Activated CD4-positive, alpha-beta memory T cell treated with anti-CD3 and anti-CD28 coated beads, Interleukin-2, amount 10 ng/mL, durations not matched to agents 7 days and 5 days (primary cell): ENCODE measurements at places on chromosomes 7 and 10. TPM values are rescaled to one million over a fixed set of nuclear protein-coding genes. Genes with fewer than 3 reads are reported as not detected.
A peak's percentile ranks its signal among the peaks of the same experiment; 100 is the strongest.

The ADGRA1 gene
- total RNA-seq: not detected

The PLXNA4 gene
- 1.4 TPM for total RNA-seq

The HSPA12A gene
- 0.18 TPM for total RNA-seq

The RSPH10B2 gene
- total RNA-seq: not detected

The COL13A1 gene
- total RNA-seq: not detected

The KIAA1549 gene
- total RNA-seq: 0.33 TPM

- H3K4me1 ChIP-seq: peaks cover 8% of the 10 kb centered on the region
- no peak for DNase-seq
- no peak overlapping the region for H3K27ac ChIP-seq
- no peaks in the 10 kb centered on the region for H3K36me3 ChIP-seq
- H3K4me3 ChIP-seq: no peak overlapping the region
Observed at GRCh38 chr7:95921543-95921942, 149.2 kb downstream of the DYNC1I1 start.

DNA sequence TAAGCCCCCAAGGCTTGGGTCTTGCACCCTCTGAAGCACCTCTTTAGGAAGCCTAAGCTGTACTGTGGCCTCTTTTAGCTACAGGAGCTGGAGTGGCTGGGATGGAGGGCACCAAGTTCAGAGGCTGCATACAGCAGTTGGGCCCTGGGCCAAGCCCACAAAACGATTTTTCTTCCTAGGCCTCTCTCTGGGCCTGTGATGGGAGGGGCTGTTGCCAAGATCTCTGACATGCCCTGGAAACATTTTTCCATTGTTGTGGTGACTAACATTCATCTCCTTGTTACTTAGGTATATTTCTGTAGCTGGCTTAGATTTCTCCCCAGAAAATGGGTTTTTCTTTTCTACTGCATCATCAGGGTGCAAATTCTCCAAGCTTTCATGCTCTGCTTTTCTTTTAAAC, 375.7 kb upstream of the NPSR1 start:
- no peaks in the 10 kb centered on the region for H3K36me3 ChIP-seq
- DNase-seq: no peak
- no peaks in the 10 kb centered on the region for H3K27me3 ChIP-seq

DNA sequence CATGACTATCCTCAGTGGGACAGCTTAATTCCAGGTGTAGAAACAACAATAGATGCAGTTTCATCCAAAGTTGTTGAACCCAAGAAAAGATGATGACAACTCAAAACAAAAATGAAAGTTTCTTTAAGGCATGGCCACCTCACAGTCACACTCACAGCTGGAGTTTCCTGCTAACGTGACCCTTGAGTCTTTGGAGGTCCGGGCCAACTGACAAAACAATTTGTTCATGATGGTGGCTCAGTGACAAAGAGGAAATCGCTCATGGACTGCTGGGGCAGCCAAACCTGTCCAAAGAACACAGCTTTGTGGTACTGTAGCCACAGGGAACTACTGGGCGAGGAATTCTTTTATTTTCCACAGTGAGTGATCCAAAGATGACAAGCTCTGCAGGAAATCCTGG, 96.0 kb upstream of the JCAD start:
- H3K27ac ChIP-seq: no peak overlapping the region
- DNase-seq: peak; percentile 20
- H3K4me3 ChIP-seq: no peak overlapping the region
- H3K4me1 ChIP-seq: peaks cover 13% of the 10 kb centered on the region
- no peaks in the 10 kb centered on the region for H3K36me3 ChIP-seq

- H3K27ac ChIP-seq: no peak overlapping the region
- peaks cover 1% of the 10 kb centered on the region for H3K4me1 ChIP-seq
- peaks cover 5% of the 10 kb centered on the region for H3K36me3 ChIP-seq
Observed at GRCh38 chr7:24737281-24737680, 20.0 kb downstream of the GSDME start.

DNA sequence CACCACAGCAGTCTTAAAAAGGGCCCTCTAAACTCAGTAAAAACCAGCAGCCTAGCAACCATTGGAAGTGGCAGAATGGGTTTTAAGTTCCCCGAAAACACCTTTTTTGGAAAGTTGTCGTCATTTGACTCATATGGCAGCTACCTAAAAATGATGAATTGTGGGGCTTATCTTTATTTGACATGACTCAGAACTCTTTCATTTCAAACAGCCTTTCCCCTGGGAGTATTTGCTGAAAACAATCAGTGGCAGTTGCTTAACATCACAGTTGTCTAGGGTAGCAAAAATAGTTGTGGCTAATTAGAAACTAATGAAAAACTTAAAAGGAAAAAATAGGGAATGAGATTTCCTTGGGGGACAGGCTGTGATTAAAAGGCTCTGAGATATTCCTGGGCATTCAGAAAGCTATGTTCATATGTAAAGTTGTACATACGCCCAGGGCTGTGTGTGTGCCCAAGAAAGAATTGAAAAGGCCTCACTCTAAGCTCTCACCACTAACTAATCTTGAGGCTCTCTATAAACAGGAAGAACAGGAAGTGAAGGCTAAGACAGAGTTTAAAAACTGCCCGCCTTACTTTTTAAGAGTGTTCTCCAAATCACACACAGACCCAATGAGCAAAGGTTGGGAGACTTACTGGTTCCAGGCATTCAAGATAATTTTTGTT, 81.7 kb upstream of the HECTD2 start:
- no peaks in the 10 kb centered on the region for H3K4me1 ChIP-seq
- H3K4me3 ChIP-seq: no peak overlapping the region
- peaks cover 11% of the 10 kb centered on the region for H3K27me3 ChIP-seq

- no peaks in the 10 kb centered on the region for H3K27me3 ChIP-seq
- no peak overlapping the region for H3K4me3 ChIP-seq
- DNase-seq: no peak
- H3K36me3 ChIP-seq: no peaks in the 10 kb centered on the region
- H3K27ac ChIP-seq: peak overlapping the region; percentile 56
Observed at GRCh38 chr10:30812018-30812851, 182.7 kb upstream of the LYZL2 start.

DNA sequence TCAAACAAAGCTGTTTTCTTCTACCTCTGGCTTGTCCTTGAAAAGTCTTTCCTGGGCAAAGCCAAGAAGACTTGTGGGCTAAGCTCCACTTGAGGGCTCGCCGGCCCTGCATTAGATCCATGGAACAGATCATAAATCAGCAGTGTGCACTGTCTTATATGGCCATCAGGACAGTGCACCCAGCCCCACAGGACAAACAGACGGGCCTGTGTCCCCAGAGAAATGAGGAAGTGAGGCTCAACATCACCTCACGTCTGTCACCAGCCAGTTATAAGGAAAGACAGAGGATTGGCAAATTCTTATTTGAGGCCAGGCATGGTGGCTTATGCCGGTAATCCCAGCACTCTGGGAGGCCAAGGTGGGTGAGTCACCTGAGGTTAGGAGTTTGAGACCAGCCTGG, 12.3 kb upstream of the IFT22 start:
- no peak overlapping the region for H3K27ac ChIP-seq
- H3K27me3 ChIP-seq: peaks cover 3% of the 10 kb centered on the region
- no peak overlapping the region for H3K4me3 ChIP-seq

GRCh38 chr7:141668853-141669252, 33.1 kb downstream of the DENND11 start:
- H3K4me1 ChIP-seq: peaks cover 8% of the 10 kb centered on the region
- H3K27me3 ChIP-seq: no peaks in the 10 kb centered on the region
- no peak overlapping the region for H3K27ac ChIP-seq
- no peak for DNase-seq

DNA sequence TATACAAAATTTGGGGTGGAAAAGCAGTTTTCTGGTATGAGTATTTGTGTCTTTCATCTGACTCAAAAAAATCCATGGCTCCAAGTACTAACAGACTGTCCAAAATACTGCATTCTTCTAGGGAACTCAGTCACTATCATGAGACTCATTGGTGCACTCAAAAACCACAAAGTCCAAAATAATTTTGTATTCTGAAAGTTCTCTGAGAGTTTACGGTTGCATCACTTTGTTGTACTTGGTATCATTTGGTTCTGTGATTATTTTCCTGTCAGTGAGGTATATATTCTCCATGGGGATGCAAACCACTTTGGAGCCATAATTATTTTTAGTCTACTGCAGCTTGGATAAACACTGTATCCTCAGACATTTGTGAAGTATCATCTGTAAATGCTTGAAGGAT, 28.0 kb upstream of the CABCOCO1 start:
- H3K36me3 ChIP-seq: no peaks in the 10 kb centered on the region
- DNase-seq: no peak
- no peaks in the 10 kb centered on the region for H3K4me1 ChIP-seq

GRCh38 chr10:122326385-122326784, 48.1 kb upstream of the PLEKHA1 start:
- H3K36me3 ChIP-seq: no peaks in the 10 kb centered on the region
- no peak overlapping the region for H3K4me3 ChIP-seq
- no peak overlapping the region for H3K27ac ChIP-seq
- no peaks in the 10 kb centered on the region for H3K4me1 ChIP-seq
- H3K27me3 ChIP-seq: peaks cover 14% of the 10 kb centered on the region

- no peak overlapping the region for H3K4me3 ChIP-seq
- no peak overlapping the region for H3K27ac ChIP-seq
- no peak for DNase-seq
- peaks cover 5% of the 10 kb centered on the region for H3K4me1 ChIP-seq
Observed at GRCh38 chr10:71381611-71382010, 15.1 kb upstream of the CDH23 start.

GRCh38 chr7:105304040-105304895, 84.5 kb downstream of the SRPK2 start:
- H3K27ac ChIP-seq: peak overlapping the region; percentile 75
- no peaks in the 10 kb centered on the region for H3K27me3 ChIP-seq
- peaks cover 11% of the 10 kb centered on the region for H3K36me3 ChIP-seq
- DNase-seq: peak; percentile 40

DNA sequence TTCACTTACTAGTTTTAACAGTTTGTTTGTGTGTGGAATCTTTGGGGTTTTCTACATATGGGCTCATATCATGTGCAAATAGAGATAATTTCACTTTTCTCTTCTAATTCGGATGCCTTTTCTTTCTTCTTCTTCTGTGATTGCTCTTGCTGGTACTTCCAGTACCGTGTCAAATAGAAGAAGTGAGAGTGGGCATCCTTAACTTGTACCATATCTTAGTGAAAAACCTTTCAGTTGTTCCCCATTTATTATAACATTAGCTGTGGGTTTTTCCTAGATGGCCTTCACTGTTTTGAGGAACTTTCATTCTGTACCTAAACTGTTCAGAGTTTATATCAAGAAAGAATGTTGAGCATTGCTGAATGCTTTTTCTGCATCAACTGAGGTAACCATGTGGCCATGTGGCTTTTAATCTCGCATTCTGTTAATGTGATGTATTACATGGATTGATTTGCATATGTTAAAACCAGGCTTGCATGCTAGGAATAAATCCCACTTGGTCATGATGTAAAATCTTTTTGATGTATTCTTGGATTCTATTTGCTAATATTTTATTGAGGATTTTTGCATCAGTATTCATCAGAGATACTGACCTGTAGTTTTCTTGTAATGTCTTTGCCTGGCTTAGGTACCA, 78.7 kb downstream of the FAM107B start:
- no peaks in the 10 kb centered on the region for H3K36me3 ChIP-seq
- H3K27ac ChIP-seq: no peak overlapping the region
- no peak overlapping the region for H3K4me3 ChIP-seq
- H3K4me1 ChIP-seq: peaks cover 7% of the 10 kb centered on the region
- H3K27me3 ChIP-seq: no peaks in the 10 kb centered on the region
- no peak for DNase-seq

DNA sequence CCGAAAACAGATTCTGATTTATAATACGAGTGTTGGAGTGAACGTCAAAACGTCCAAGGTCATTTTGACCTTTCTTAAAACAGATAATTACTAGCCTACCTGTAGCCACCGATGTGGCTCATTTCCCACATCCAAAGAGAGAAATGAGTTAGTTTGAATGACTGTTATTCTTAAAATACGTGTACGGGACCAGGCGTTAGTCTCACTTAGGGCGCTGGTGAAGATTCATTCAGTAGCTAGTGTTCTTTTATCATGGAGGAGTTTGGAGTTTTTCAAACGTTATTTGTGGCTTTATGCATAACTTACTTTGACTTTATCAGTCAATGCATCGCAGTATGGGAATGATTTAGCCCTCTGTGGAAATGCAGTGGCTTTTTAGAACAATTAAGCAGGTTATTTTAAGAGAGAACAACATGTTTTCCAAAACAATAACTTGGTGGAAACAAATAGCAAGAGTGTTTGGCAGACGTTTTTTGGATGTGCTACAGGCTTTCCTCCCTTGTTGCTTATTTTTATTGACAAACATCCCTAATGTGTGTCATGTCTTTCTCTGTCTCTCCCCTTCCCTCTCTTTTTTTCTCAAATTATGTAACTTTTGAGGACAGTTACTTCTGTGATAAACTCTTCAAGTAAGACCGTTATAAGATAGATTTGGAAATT, 1.6 kb downstream of the BICC1 start:
- no peak overlapping the region for H3K27ac ChIP-seq
- H3K4me1 ChIP-seq: peaks cover 21% of the 10 kb centered on the region
- H3K27me3 ChIP-seq: peaks cover 36% of the 10 kb centered on the region
- peaks cover 4% of the 10 kb centered on the region for H3K36me3 ChIP-seq

DNA sequence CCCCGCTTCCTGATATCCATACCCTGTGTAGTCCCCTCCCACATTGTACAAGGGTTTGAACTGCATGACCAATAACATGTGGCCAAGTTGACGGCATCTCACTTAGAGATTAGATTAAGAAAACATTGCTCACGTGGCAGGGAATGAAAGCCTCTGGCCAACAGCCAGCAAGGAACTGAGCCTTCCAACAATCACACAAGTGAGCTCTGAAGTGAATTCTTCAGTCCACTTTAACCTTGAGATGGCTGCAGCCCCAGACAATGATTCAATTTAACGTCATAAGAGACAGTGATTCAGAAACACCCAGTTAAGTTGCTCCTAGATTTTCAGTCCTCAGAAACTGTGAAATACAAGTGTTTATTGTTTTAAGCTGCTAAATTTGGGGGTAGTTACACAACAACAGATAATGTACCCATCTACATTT, 165.9 kb upstream of the PLXNA4 start:
- no peak for DNase-seq
- H3K27me3 ChIP-seq: peaks cover 16% of the 10 kb centered on the region
- no peaks in the 10 kb centered on the region for H3K4me1 ChIP-seq
- no peak overlapping the region for H3K27ac ChIP-seq

DNA sequence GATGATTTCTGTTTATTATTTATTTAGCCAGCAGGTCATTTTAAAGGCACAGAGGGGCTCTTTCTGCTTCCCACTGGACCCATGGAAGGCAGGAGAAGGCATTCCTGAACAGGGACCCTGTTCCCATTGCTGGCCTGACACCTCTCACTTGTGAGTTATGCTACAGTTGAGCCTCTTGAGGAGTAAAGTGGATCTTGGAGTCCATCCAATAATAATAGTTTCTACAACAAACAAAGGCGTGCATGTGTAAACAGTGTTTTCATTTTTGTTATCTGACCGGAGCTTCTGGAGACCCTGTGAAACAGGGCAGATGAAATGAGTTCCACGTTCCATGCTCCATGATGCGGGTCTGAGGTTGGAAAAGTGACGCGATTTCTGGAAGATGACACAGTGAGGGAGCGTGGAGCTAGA, 127.3 kb upstream of the HABP2 start:
- DNase-seq: no peak
- no peak overlapping the region for H3K4me3 ChIP-seq
- H3K27ac ChIP-seq: no peak overlapping the region
- H3K27me3 ChIP-seq: peaks cover 10% of the 10 kb centered on the region
